ENCODE measurements at places on chromosomes 16 and 17.

- H3K36me3 ChIP-seq = peaks cover 16% of the 10 kb centered on the region
- DNase-seq = no peak
- H3K4me3 ChIP-seq = no peak overlapping the region
- peaks cover 13% of the 10 kb centered on the region for H3K4me1 ChIP-seq
- H3K27me3 ChIP-seq = no peaks in the 10 kb centered on the region
Observed at GRCh38 chr16:47395733-47396498, 64.9 kb downstream of the ITFG1 start.

GRCh38 chr17:4605826-4606225 lies 21.5 kb downstream of the SMTNL2 start:
- H3K27me3 ChIP-seq = peaks cover 29% of the 10 kb centered on the region
- H3K36me3 ChIP-seq = no peaks in the 10 kb centered on the region
- H3K27ac ChIP-seq = no peak overlapping the region
- H3K4me3 ChIP-seq = no peak overlapping the region

- no peak overlapping the region for H3K4me3 ChIP-seq
- no peak overlapping the region for H3K27ac ChIP-seq
- no peaks in the 10 kb centered on the region for H3K27me3 ChIP-seq
- H3K4me1 ChIP-seq = no peaks in the 10 kb centered on the region
- no peak for DNase-seq
Observed at GRCh38 chr16:72397876-72398275, 225.9 kb upstream of the PMFBP1 start.

- DNase-seq = no peak
- H3K36me3 ChIP-seq = peaks cover 42% of the 10 kb centered on the region
- H3K4me1 ChIP-seq = peaks cover 34% of the 10 kb centered on the region
- H3K27ac ChIP-seq = no peak overlapping the region
Observed at GRCh38 chr16:87710887-87711286, 54.9 kb downstream of the KLHDC4 start.

GRCh38 chr16:2507052-2507659 lies 6.6 kb upstream of the ATP6V0C start:
- no peaks in the 10 kb centered on the region for H3K36me3 ChIP-seq
- no peaks in the 10 kb centered on the region for H3K27me3 ChIP-seq
- no peak for DNase-seq

Measured in activated CD4-positive, alpha-beta T cell treated with anti-CD3 and anti-CD28 coated beads, Interleukin-2, amount 10 ng/mL, durations not matched to agents 7 days and 5 days (primary cell).